ENCODE measurements at places on chromosomes 6 and 20. TPM values are rescaled to one million over a fixed set of nuclear protein-coding genes. Genes with fewer than 3 reads are reported as not detected.

DNA sequence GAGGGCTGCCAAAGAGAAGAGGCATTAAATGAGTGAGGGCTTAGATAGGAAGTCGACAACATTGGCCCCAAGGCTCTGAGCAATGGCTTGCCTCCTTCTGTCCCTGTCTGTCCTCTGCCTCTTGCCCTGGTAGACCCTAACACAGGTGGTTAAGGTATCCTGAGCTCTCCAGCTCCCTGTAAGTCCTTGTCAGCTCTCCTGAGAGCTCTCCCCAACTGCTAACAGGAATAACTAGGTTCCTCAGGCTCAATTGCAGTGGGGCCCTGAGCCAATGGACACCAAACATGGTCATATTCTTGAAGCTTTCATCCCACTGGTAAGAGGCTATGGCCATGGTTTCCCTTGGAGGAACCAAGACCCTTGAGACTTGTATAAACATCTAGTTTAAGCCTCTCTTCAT is 5.0 kb upstream of the CPNE1 start:
- H3K4me1 ChIP-seq = no peaks in the 10 kb centered on the region
- no peak for DNase-seq
- H3K27ac ChIP-seq = no peak overlapping the region
- peaks cover 29% of the 10 kb centered on the region for H3K36me3 ChIP-seq
- H3K27me3 ChIP-seq = no peaks in the 10 kb centered on the region
- no peak overlapping the region for H3K4me3 ChIP-seq

The REM1 gene
- 3.2 TPM for polyA plus RNA-seq

- no peaks in the 10 kb centered on the region for H3K36me3 ChIP-seq
- no peak overlapping the region for H3K27ac ChIP-seq
- no peak overlapping the region for H3K4me3 ChIP-seq
- no peaks in the 10 kb centered on the region for H3K4me1 ChIP-seq
Observed at GRCh38 chr6:100099189-100100074, 105.4 kb upstream of the MCHR2 start.

DNA sequence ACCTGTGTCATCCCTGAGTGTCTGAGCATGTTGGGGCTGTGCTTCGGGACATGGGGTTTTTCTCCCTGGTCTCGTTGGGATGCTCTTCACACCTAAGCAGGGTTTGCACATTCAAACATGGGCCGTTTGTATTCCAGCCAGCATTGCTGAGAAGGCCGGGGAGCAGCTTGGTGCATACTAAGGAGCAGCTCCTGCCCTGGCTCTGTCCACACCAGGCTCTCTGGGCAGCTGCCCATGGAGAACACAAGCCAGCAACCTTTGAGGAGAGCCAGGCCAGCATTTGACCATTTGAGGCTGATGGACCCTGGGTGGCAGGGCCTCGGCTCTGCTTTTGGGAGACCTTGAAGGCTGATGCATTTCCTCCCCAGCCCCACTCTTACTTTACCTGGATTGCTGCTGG is 92.1 kb downstream of the PHACTR3 start:
- peaks cover 9% of the 10 kb centered on the region for H3K27me3 ChIP-seq
- no peaks in the 10 kb centered on the region for H3K4me1 ChIP-seq
- H3K36me3 ChIP-seq = no peaks in the 10 kb centered on the region

DNA sequence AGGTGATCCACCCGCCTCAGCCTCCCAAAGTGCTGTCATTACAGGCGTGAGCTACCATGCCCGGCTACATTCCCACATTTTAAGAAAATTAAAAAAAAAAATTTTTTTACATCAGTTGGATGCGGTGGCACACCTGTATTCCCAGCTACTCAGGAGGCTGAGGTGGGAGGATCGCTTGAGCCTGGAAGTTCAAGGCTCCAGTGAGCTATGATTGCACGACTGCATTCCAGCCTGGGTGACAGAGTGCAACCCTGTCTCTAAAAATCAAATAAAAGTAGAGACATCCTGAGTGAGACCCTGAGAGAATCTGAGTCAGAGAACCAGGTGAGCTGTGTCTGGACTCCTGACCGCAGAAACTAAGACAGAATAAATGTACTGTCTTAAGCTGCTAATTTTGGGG is 38.8 kb downstream of the PIM1 start:
- H3K27me3 ChIP-seq = no peaks in the 10 kb centered on the region
- no peak overlapping the region for H3K4me3 ChIP-seq
- no peak for DNase-seq
- H3K36me3 ChIP-seq = no peaks in the 10 kb centered on the region
- H3K27ac ChIP-seq = no peak overlapping the region
- H3K4me1 ChIP-seq = no peaks in the 10 kb centered on the region

The TMEM170B gene
- polyA plus RNA-seq = 2.8 TPM

The FAM162B gene
- polyA plus RNA-seq = 3.7 TPM

The MOG gene
- 2.9 TPM for polyA plus RNA-seq

- H3K4me3 ChIP-seq = no peak overlapping the region
- no peaks in the 10 kb centered on the region for H3K4me1 ChIP-seq
- DNase-seq = no peak
- no peaks in the 10 kb centered on the region for H3K36me3 ChIP-seq
- no peaks in the 10 kb centered on the region for H3K27me3 ChIP-seq
Observed at GRCh38 chr6:71157345-71157744, 131.3 kb upstream of the OGFRL1 start.

GRCh38 chr6:129233458-129234134 is 350.7 kb downstream of the LAMA2 start:
- H3K36me3 ChIP-seq = no peaks in the 10 kb centered on the region
- H3K27me3 ChIP-seq = no peaks in the 10 kb centered on the region

The PRR18 gene
- not detected for polyA plus RNA-seq

DNA sequence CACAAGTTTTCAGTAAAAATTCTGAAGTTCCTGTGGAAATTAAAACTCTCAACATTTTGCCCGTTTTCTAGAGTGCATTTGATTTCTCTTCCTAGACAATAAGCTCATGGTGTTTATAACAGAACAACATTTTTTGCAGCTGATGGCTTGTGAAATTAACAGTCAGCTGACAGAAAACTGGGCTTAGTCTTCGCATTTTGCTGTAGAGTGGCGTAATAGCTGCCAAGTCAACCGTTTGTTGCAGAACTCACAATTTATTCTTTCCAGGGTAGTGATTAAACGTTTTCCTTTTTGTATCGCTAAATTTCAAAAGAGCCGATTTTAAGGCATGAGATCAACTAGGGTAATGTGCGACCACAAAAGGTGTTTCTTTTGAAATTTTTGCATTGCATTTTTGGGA is 1.4 kb downstream of the SPO11 start:
- no peak overlapping the region for H3K4me3 ChIP-seq
- no peak for DNase-seq
- no peaks in the 10 kb centered on the region for H3K4me1 ChIP-seq

The LST1 gene
- polyA plus RNA-seq = 2.3 TPM

- H3K36me3 ChIP-seq = no peaks in the 10 kb centered on the region
- H3K4me3 ChIP-seq = no peak overlapping the region
- no peak for DNase-seq
- H3K4me1 ChIP-seq = no peaks in the 10 kb centered on the region
- H3K27ac ChIP-seq = no peak overlapping the region
- H3K27me3 ChIP-seq = no peaks in the 10 kb centered on the region
Observed at GRCh38 chr20:61189534-61189933, 62.5 kb upstream of the CDH4 start.

DNA sequence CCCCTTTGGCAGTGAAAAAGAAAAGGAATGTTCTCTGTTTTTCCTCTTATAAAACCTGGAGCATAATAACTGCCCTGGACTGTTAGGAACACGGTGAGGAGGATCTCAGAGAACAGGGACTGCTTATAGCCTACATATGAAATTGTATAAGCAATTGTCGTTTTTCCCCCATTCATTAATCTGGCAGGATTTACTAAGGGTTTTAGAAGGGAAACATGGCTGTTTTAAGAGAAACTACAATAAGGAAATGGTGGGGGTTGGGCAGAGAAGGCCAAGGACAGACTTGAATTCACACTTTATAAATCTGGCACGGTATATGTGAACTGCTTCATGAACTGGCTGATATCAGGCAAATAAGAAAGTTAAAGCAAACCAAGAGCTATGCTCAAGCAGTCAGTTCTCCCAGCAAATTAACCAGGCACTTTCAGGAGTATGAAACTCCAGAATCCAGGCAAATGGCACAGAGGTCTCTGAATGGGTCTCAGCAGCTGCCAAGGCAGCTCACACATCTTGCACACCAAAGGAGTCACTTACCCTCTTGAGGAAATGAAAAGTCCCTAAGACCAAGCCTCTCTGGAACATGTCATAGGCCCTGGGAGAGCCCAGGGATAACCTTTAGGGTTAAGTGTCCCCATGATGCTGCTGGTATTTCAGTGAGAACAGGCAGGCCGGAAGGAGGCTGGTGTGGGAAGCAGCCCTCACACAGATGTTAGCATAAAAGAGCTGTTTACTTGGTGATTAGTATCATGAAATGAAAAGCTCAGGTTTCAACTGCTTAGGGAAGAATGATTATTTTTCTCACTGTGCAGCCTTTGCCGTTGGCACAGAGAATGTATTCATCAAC is 260.5 kb upstream of the MARCKS start:
- no peaks in the 10 kb centered on the region for H3K27me3 ChIP-seq
- DNase-seq = no peak
- no peak overlapping the region for H3K4me3 ChIP-seq
- H3K36me3 ChIP-seq = no peaks in the 10 kb centered on the region
- H3K27ac ChIP-seq = peak overlapping the region; percentile 69

DNA sequence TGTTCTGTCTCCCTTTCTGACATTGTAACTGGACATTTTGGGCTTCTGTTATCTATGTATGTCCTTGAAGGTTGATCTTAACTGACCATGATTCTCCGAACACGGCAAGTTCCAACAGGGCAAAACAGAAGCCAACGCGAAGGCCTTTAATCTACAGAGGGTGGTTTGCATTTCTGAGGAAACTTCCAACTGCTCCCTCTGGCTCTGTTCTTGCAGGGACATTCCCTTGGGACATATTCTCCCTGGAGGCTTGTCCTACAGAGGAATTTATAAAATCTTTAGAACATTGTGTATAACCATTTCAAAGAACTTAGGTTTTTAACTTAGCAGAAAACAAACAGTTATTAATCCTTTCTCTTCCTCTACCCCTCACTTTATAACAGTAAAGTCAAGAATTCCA is 189.0 kb upstream of the CDYL start:
- H3K4me3 ChIP-seq = no peak overlapping the region
- H3K27me3 ChIP-seq = no peaks in the 10 kb centered on the region
- H3K27ac ChIP-seq = no peak overlapping the region
- no peaks in the 10 kb centered on the region for H3K36me3 ChIP-seq
- DNase-seq = no peak

The SLC22A3 gene
- polyA plus RNA-seq = 0.80 TPM

The STK35 gene
- polyA plus RNA-seq = 6.0 TPM

DNA sequence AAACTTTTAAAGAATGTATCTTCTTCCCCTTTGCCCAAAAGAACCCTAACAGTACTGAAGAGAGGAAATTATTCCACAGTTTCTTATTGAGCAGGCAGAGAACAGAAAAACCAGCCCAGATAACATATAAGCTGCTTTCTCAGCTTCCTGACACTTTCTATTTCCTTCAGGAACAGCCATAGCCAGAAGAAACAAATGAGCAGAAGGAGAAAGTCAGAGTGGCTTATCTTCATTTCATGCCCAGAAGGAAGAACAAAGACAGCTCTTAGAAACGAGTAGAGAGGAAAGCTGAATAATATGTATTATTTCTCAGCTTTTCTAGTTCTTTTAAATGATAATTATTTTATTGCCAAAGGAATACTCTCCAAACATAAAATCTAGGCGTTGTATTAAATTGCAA is 793.7 kb downstream of the GRIK2 start:
- DNase-seq = no peak
- no peak overlapping the region for H3K27ac ChIP-seq
- no peaks in the 10 kb centered on the region for H3K36me3 ChIP-seq
- H3K4me1 ChIP-seq = no peaks in the 10 kb centered on the region
- H3K4me3 ChIP-seq = no peak overlapping the region
- H3K27me3 ChIP-seq = no peaks in the 10 kb centered on the region

DNA sequence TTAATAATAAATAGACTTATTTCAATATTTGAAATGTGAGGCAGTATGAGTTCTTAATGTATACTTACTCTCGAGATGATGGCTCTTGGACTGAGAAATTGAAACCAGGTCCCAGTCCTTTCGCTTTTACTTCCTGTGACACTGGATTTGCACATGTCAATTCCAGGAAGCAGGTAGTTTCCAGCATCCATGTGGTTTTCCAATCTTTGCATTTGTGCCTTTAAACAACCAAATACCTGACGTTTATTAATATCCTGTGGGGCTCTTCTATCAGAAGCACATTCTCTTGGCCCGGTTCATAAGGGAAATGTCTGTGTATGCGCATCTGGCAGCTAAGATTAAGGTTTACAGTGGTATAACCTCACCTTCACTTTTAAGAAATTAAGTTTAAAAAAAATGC is 13.1 kb downstream of the UTRN start:
- peaks cover 64% of the 10 kb centered on the region for H3K4me1 ChIP-seq
- DNase-seq = no peak
- no peaks in the 10 kb centered on the region for H3K27me3 ChIP-seq
- H3K36me3 ChIP-seq = no peaks in the 10 kb centered on the region
- H3K27ac ChIP-seq = peak overlapping the region; percentile 52

GRCh38 chr20:3390759-3391425 is 16.6 kb downstream of the DNAAF9 start:
- H3K4me3 ChIP-seq = no peak overlapping the region
- H3K27ac ChIP-seq = no peak overlapping the region
- H3K4me1 ChIP-seq = peaks cover 20% of the 10 kb centered on the region
- H3K36me3 ChIP-seq = no peaks in the 10 kb centered on the region
- H3K27me3 ChIP-seq = no peaks in the 10 kb centered on the region

The LRP11 gene
- 5.0 TPM for polyA plus RNA-seq

GRCh38 chr20:62015540-62016288 is 50.0 kb downstream of the TAF4 start:
- no peak for DNase-seq
- peaks cover 23% of the 10 kb centered on the region for H3K36me3 ChIP-seq
- H3K27ac ChIP-seq = no peak overlapping the region
- H3K4me3 ChIP-seq = no peak overlapping the region
- H3K4me1 ChIP-seq = peaks cover 24% of the 10 kb centered on the region

DNA sequence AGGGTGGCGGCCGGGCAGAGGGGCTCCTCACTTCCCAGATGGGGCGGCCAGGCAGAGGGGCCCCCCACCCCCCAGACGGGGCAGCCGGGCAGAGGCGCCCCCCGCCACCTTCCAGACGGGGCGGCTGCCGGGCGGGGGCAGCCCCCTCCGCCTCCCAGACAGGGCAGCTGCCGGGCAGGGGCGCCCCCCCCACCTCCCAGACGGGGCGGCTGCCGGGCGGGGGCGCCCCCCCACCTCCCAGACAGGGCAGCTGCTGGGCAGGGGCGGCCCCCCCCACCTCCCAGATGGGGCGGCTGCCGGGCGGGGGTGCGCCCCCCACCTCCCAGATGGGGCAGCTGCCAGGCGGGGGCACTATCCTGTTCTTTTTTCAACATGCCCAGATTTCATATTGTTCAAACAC is 78.2 kb upstream of the DST start:
- no peaks in the 10 kb centered on the region for H3K27me3 ChIP-seq
- H3K36me3 ChIP-seq = no peaks in the 10 kb centered on the region
- DNase-seq = no peak
- no peak overlapping the region for H3K4me3 ChIP-seq

DNA sequence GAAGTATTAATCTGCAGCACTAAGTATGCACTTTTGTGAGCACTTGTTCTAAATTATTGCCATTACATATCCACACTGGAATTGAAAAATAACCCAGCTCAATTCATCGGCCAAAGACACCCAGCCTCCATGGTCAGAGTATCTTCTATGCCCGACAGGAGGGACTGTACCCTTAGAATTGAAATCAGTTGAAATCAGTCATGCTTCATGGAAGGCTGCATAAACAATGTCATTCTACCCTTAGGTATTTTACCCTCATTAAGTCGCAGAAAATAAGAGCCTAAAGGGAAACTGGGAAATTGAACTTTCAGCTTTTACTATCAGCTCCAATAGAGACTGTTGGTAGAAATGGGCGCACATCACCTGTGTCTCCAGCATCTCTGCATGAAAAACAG is 2.9 kb upstream of the RAMACL start:
- H3K4me3 ChIP-seq = no peak overlapping the region
- DNase-seq = no peak
- H3K36me3 ChIP-seq = no peaks in the 10 kb centered on the region
- H3K4me1 ChIP-seq = peaks cover 31% of the 10 kb centered on the region
- H3K27ac ChIP-seq = no peak overlapping the region
